ENCODE measurements at places on chromosomes 4 and X. TPM values are rescaled to one million over a fixed set of nuclear protein-coding genes. Genes with fewer than 3 reads are reported as not detected.

ADD1 gene
- polyA plus RNA-seq = 266 TPM

DNAAF6 gene
- not detected for polyA plus RNA-seq

CPXCR1 gene
- not detected for polyA plus RNA-seq

SRPK3 gene
- polyA plus RNA-seq = not detected

FSTL5 gene
- 24.0 TPM for polyA plus RNA-seq

ZMAT1 gene
- polyA plus RNA-seq = 17.6 TPM

NHS gene
- polyA plus RNA-seq = 0.74 TPM

GUF1 gene
- 11.6 TPM for polyA plus RNA-seq

P2RY10 gene
- polyA plus RNA-seq = not detected

FAM13A gene
- polyA plus RNA-seq = 31.1 TPM

PGAM4 gene
- not detected for polyA plus RNA-seq

TMEM185A gene
- polyA plus RNA-seq = 40.1 TPM

SMARCA1 gene
- polyA plus RNA-seq = 28.2 TPM

PGRMC1 gene
- 117 TPM for polyA plus RNA-seq

FHDC1 gene
- 0.22 TPM for polyA plus RNA-seq

AFM gene
- not detected for polyA plus RNA-seq

PTTG2 gene
- polyA plus RNA-seq = not detected

HDAC8 gene
- polyA plus RNA-seq = 22.1 TPM

EPGN gene
- not detected for polyA plus RNA-seq

PPBP gene
- polyA plus RNA-seq = not detected

INPP4B gene
- polyA plus RNA-seq = 5.4 TPM

RASL11B gene
- polyA plus RNA-seq = 12.6 TPM

RADX gene
- not detected for polyA plus RNA-seq

PAGE4 gene
- not detected for polyA plus RNA-seq

SSX4B gene
- polyA plus RNA-seq = not detected

LRCH2 gene
- polyA plus RNA-seq = 8.1 TPM

GPRIN3 gene
- polyA plus RNA-seq = 0.83 TPM

PDZD4 gene
- 2.1 TPM for polyA plus RNA-seq

PCSK1N gene
- polyA plus RNA-seq = 25.7 TPM

TMPRSS11A gene
- polyA plus RNA-seq = 0.60 TPM

GRIA3 gene
- polyA plus RNA-seq = 287 TPM

CC2D2A gene
- polyA plus RNA-seq = 13.7 TPM

KANTR gene
- 14.1 TPM for polyA plus RNA-seq

MAOB gene
- polyA plus RNA-seq = 42.1 TPM

MAGEB1 gene
- not detected for polyA plus RNA-seq

Measured in Purkinje cell (primary cell).